ENCODE measurements at places on chromosomes 5 and 9.

- DNase-seq = no peak
Observed at GRCh38 chr5:62065050-62065449, 241.0 kb upstream of the KIF2A start.

GRCh38 chr9:69175486-69175885 lies 1.4 kb downstream of the TJP2 start:
- no peak for DNase-seq

- DNase-seq = no peak
Observed at GRCh38 chr9:93097511-93098201, 1.6 kb downstream of the CARD19 start.

- no peak for DNase-seq
Observed at GRCh38 chr5:158755986-158756385, 343.7 kb downstream of the EBF1 start.

DNA sequence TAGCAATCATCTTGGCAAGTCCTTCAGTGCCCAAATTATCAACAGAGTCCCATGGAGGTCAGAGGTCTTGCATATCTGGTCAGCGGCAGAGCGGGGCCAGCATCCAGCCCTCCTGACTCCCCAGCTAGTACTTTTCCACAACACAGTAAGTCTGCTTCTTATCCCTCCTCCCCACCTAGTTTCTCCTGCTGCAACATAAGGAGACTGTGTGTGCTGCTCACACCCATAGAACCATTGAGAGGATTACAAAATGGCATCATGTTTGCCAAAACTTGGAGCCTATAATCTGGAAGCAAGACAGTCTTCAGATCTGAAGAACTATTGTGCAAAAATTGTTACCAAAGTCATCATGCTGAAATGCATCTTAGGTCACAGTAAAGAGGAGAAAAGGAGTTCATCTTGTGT lies 125.8 kb upstream of the ZNF366 start:
- no peak for DNase-seq

DNA sequence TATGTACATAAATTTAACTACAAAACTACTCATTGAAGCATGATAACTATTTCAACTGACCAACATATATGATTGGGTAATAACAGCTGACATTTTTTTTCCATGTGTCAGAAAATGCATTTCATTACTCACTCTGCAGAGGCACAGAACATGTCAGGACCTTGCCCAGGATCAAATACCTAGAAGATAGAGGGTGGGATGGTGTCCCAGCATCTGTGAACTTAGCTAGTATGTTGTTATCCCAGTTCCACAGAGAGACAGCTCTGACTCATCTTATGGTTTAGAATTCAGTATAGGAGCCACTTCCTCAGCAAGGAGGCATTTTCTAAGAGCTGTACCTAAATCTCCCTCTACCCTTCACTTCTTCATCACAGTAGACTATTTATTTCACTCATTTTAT lies 1198.6 kb upstream of the ACO1 start:
- DNase-seq = no peak

GRCh38 chr5:128870373-128870772 lies 94.9 kb upstream of the SLC27A6 start:
- DNase-seq = no peak

DNA sequence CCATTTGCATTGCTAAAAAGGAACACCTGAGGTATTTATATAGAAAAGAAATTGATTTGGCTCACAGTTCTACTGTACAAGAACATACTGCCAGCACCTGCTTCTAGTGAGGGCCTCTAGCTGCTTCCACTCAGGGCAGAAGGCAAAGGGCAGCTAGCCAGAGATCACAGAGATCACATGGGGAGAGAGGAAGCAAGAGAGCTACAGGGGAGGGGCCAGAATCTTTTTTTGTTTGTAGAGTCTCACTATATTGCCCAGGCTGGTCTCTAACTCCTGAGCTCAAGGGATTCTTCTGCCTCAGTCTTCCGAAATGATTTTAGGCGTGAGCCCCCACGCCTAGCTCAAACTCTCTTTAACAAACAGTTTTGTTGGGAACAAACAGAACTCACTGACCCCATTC lies 6.1 kb downstream of the SLCO4C1 start:
- DNase-seq = no peak

GRCh38 chr5:54226215-54226614 lies 84.2 kb downstream of the ARL15 start:
- DNase-seq = no peak

DNA sequence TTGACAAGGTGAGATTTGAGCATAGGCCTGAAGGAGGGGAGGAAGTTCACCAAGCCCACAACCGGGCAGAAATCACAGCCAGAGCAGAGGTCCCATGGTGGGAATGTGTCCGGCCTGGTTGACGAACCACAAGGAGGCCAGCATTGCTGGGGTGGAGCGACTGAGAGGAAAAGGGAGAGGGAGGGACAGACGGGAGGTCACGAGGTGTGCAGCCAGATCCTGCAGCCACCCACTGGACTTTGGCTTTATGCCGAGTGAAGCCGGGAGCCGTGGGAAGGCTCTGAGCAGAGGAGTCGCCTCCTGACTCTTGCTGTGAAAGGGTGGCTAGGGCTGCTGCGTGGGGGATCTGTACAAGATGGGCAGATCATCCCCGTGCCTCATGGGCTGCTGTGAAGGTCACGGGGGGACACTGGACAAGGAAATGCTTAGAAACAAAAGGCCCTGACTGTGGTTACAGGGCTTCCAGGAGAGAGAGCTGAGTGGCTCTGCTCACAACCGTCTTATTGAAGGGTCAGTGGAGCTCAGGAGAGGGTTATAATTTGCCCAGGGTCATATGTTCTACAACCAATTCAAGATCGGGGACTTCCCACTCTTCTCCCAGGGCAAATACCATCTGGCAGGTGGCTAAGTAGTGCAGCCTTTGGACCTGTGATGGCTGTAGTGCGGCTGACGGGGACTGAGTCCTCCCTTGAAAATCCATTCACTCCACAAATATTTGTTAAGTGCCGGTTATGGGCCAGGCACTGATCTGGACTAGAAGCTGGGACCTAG lies 15.6 kb upstream of the CD74 start:
- DNase-seq = no peak

GRCh38 chr5:178640331-178641045 lies 13.6 kb upstream of the CLK4 start:
- no peak for DNase-seq

GRCh38 chr5:136035837-136036236 lies 7.0 kb downstream of the TGFBI start:
- no peak for DNase-seq

GRCh38 chr9:93292288-93292615 lies 108.3 kb downstream of the WNK2 start:
- DNase-seq = no peak

GRCh38 chr5:157463621-157464518 lies 3.9 kb downstream of the NIPAL4 start:
- no peak for DNase-seq

DNA sequence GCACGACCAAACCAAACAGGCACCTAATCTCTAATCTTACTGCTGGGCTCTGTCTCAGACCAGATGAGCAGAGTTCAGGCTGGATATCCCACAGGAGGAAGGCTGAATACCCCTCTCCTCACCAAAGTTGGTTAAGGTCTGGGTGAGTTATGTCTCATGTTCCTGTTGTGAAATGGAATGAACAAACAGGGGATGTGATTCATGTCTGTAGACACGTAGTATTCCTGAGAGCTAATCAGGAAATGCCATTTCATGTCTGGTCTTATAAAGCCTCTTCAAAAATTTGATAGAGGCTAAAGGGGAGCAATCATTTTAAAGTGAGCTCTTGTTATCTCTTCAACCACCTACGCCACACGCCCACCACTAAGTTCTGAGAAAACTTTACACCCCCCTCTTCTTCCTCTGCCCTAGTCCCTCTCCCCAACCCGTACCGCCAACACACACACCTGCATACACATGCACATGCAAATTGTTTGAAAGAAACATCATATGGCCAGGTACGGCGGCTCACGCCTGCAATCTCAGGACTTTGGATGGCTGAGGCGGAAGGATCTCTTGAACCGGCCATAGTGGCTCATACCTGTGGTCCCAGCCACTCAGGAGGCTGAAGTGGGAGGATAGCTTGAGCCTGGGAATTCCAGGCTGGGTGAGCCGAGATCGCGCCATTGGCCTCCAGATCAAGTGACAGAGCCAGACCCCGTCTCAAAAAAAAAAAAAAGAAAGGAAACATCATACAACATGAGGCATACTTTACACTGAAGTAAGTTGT lies 69.8 kb upstream of the RAI14 start:
- DNase-seq = no peak

DNA sequence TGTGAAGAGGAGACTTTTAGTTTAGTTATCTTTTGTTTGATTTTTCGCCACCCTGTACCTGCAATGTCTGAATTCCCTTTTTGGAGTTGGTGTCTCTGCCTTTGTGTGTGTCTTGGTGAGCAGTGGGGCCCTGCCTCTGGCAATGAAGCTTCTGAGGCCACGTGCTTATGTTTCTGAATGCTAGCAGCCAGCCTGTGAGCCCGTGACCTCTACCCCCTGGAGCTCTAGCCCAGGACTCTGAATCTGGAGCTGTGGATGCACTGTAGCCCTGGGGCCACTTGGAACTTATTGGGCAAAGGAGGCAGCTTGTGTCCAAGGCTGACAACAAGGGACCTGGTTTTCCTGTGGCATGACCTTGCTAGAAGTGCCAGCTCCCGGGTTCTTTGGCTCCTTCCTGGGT lies 19.4 kb downstream of the ENTREP1 start:
- no peak for DNase-seq

- DNase-seq = no peak
Observed at GRCh38 chr9:122336866-122337555, 33.8 kb upstream of the PTGS1 start.

- no peak for DNase-seq
Observed at GRCh38 chr5:34854459-34855174, 15.7 kb downstream of the TTC23L start.

GRCh38 chr5:67104859-67105258 lies 91.7 kb downstream of the CD180 start:
- DNase-seq = no peak

- DNase-seq = no peak
Observed at GRCh38 chr5:33793836-33794549, 97.8 kb downstream of the ADAMTS12 start.

- DNase-seq = no peak
Observed at GRCh38 chr5:65767565-65767964, 45.6 kb downstream of the NLN start.

GRCh38 chr5:43041669-43042175 lies 1.6 kb upstream of the ANXA2R start:
- no peak for DNase-seq

GRCh38 chr5:137760719-137761516 lies 6.8 kb upstream of the HNRNPA0 start:
- no peak for DNase-seq

DNA sequence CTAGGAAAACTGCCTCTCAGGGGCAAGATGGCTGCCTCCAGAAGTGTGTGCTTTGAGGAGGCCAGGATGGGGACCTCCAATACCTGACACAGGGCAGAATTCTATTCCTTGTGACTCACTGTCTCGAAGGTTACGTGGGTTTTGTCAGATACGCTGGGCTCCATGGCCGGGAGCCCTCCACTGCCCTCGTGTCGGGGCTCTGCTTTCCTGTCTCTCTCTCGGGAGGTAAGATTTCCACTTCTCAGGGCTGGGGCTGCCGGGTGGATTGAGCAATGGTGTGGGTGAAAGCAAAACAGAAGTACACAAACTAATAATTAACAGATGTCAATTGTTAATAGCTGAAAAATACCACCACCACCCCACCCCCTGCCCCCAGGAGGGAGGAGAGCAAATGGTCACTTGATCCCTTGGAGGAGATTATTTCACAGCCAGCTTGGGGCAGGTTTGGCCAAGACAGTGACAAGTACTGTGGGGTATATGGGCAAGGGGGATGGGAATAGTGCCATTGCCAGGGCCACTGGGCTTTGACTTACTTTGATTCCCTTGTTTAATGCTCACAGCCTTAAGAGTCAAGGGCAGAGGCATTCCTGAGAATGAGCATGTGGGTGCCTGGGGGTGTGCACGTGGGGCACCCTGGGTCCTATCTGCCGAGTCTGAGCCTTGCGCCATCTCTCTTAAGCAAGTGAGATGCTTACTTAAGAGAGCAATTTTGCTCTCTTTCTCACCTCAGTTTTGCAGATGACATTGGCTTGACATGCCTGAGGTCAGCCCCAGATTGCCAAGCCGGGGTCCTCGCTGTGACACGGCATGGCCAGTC lies 28.8 kb upstream of the DAB2IP start:
- no peak for DNase-seq

- DNase-seq = no peak
Observed at GRCh38 chr5:132456296-132456986, 34.1 kb downstream of the IRF1 start.

- no peak for DNase-seq
Observed at GRCh38 chr9:73951147-73951546, 546.0 kb upstream of the RORB start.

DNA sequence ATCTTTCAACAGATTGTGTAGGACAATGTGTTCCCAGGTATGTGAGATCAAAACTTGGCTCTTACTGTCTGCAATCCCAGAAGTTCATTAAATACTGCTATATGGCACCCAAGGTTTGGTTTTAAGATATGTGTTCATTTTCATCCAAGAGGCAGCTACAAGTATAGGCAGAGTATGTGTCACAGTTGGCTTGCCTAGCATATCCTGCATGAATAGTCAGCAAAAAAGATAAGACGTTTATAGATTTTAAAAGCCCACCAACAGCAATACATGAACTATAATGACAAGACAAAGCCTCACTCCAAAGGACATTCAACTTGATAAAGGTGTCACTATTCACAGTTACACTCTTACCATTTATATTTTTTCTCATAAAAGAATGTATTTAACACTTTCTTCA lies 99.1 kb downstream of the BNC2 start:
- no peak for DNase-seq

DNA sequence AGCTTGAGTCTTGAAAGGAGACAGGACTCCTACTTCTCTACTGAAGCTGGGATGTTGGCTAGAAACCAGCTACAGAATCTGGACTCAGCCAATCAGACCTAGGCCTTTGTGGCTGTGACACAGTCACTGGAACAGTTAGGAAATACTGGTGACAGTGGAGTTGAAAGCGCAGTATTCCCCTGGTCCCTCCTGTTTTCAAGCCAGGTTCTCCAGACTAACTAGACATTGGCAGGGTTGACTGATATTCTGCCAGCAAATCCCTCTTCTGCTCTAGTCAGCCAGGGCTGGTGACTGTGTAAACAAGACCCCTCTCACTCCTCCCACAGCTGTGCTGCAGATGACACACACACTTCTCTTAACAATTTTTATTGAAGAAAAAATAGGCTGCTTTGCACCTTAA lies 8.7 kb downstream of the SHROOM1 start:
- DNase-seq = no peak

DNA sequence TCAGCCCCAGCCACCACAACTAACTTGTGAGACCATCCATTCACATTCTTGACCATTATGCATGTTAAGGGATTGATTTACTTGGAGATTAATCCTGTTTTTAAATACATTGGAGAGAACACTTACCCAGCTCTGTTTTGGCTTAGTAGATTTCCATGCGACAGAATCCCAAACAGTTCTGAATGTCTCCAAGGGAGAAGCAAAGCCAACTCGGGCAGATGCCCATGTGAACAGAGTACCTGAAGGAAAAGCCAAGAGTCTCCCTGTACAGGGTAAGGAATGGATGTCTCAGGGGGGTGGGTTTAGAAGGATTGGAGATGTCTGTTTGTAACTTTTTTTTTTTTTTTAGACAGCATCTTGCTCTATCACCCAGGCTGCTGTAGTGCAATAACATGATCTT lies 61.0 kb downstream of the GRAMD2B start:
- DNase-seq = no peak

- no peak for DNase-seq
Observed at GRCh38 chr5:141816598-141817399, 61.4 kb downstream of the PCDH1 start.

- no peak for DNase-seq
Observed at GRCh38 chr9:23824830-23825591, 1.0 kb downstream of the ELAVL2 start.

- no peak for DNase-seq
Observed at GRCh38 chr5:6177926-6178325, 200.4 kb downstream of the MED10 start.

All from stimulated activated CD4-positive, alpha-beta T cell treated with anti-CD3 and anti-CD28 coated beads, Interleukin-1b, Interleukin-23, amount 100 ng/mL, for 24 hours (primary cell).